ENCODE measurements at places on chromosomes 7 and 10.

- H3K36me3 ChIP-seq, result peaks cover 8% of the 10 kb centered on the region
- H3K4me3 ChIP-seq, result no peak overlapping the region
- H3K27me3 ChIP-seq, result no peaks in the 10 kb centered on the region
- no peak for DNase-seq
- H3K4me1 ChIP-seq, result peaks cover 33% of the 10 kb centered on the region
- no peak overlapping the region for H3K27ac ChIP-seq
These were observed 64.7 kb downstream of the CREB3L2 start for GRCh38 chr7:137937202-137937560.

GRCh38 chr7:106430535-106431455, 146.0 kb upstream of the NAMPT start:
- H3K36me3 ChIP-seq, result peaks cover 6% of the 10 kb centered on the region
- no peak for DNase-seq
- no peak overlapping the region for H3K4me3 ChIP-seq
- peaks cover 14% of the 10 kb centered on the region for H3K27me3 ChIP-seq
- no peak overlapping the region for H3K27ac ChIP-seq
- H3K4me1 ChIP-seq, result peaks cover 4% of the 10 kb centered on the region

DNA sequence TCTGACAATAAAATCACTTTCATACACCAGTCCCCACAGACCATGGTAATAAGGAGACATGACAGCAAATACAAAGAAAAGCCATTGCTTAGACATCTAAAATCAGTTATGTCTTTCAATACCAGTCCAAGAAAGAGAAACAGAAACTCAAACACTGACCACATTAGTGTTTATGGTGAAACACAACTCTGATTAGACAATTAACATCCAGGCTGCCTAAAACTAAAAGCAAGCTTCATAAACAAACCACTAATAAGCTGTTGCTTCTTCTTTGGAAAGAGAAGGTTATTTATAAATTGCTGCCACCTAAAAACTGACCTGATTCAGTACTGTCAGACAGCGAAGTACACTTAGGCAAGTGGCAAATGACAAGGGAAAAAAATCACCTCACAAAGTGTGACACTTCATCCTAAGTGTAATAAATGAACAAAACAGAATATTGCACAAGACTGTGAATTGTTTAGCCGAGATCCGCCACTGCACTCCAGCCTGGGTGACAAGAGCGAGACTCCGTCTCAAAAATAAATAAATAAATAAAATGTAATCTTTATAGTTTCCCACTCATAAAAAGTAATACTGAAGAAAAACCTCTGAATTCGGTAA, 277.4 kb downstream of the PARD3 start:
- DNase-seq, result no peak
- peaks cover 12% of the 10 kb centered on the region for H3K4me1 ChIP-seq
- H3K27me3 ChIP-seq, result no peaks in the 10 kb centered on the region
- H3K4me3 ChIP-seq, result no peak overlapping the region
- no peaks in the 10 kb centered on the region for H3K36me3 ChIP-seq
- H3K27ac ChIP-seq, result peak overlapping the region; percentile 52

DNA sequence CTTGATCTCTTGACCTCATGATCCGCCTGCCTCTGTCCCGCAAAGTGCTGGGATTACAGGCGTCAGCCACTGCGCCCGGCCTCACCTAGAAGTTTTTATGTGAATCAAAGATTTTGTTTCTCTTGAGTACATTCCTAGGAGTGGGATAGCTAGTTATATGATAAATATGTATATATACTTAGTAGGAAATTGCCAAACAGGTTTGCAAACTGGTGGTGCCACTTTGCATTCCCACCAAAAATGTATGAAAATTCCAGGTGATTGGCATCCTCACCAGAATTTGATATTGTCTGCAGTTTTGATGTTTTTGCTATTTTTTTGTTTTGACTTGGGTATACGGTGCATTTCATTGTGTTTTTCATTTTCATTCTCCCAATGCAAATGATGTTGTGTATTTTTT, 86.8 kb downstream of the NOD1 start:
- no peaks in the 10 kb centered on the region for H3K4me1 ChIP-seq
- no peak overlapping the region for H3K4me3 ChIP-seq
- no peaks in the 10 kb centered on the region for H3K27me3 ChIP-seq
- no peak overlapping the region for H3K27ac ChIP-seq
- peaks cover 2% of the 10 kb centered on the region for H3K36me3 ChIP-seq

DNA sequence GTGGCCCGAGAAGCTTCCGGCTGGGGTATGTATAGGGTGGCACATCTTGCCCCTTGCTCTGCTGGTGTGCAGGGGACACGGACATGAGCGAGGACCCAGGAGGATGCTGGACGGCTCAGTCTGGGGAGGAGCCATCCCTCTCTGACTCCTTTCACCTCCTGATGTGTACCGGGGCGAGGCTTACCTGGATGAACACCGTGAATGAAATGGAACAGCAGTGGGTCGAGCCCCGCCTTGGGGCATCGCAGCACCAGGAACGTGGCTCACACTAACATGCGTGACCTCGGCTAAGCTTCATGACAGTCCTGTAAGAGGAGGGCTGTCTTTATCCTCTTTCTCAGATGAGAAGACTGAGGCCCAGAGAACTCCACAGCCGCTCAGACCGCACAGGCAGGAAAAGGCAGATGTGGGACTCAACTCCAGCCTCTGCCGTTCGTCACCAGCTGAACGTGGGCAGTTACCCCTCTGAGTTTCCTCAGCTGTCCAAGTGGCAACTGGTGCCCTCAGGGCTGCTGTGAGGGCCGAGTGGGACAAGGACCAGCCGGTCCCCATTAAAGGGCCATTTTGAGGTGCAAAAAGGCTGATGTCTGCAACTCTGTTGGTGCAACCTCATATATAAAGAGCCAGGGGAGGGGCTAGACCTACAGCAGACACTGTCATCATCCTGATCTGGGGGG, 54.5 kb downstream of the INSIG1 start:
- no peak for DNase-seq
- no peak overlapping the region for H3K4me3 ChIP-seq
- no peak overlapping the region for H3K27ac ChIP-seq

DNA sequence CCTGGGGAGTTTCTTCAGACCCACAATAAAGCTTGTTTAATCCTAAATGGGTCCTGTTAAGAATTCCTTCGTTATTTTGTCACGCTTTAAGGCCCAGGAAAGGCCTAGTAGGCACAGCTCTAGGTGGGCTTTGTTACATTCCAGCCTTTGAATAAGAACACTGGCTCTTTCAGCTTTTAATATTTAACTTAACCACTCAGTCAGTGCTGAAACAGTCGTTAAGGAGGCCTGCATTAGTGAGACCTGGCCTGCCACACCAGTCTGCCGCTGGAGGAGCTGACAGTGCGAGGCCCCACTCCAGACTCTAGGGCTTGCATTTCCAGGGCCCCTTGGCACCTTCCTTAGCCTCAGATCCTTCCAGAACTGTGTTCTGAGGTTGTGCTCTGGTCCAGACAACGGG, 351.4 kb downstream of the GLRX3 start:
- no peaks in the 10 kb centered on the region for H3K27me3 ChIP-seq
- DNase-seq, result no peak
- no peaks in the 10 kb centered on the region for H3K36me3 ChIP-seq
- H3K27ac ChIP-seq, result no peak overlapping the region

- H3K4me3 ChIP-seq, result peak overlapping the region; percentile 86
- H3K27me3 ChIP-seq, result no peaks in the 10 kb centered on the region
- H3K4me1 ChIP-seq, result peaks cover 62% of the 10 kb centered on the region
- H3K27ac ChIP-seq, result peak overlapping the region; percentile 96
- no peak for DNase-seq
- H3K36me3 ChIP-seq, result peaks cover 15% of the 10 kb centered on the region
These were observed 591 bp downstream of the BZW2 start for GRCh38 chr7:16646472-16647072.

DNA sequence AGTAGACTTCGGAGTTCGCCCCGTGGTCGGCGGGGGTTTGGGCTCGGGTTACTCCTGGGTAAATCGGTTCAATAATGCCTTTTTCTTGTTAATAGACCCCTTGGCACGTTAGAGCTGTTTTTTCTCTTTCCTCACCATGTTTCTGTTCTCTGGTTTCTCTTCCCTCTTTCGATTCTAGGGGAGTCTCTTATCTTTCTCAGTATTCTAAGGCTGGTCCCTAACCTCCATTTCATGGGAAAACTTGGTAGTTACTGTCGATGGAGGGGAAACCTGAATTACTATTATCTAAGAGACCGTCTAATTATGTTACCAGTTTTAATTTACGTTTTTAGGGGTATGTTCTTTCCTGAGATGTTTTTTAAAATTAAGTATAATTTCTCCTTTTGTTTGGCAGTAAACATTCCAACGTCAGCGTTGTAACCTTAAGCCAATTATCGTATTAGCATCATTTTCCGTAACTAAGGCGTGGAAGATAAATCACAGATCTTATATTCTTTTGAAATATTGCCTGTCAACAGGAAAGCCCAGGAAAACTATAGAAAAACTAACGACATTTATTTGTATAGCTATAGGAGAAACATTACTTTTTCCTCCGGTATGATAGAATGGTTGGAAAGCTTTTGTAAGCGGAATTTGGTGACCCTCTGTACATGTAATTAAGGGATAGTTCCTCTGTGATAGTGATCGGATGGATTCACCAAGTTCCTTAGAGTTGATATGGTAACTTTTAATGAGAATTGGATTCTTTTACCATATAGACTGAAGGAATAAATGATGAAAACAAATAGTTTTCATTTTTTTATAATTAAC, 847 bp downstream of the BTAF1 start:
- H3K36me3 ChIP-seq, result peaks cover 21% of the 10 kb centered on the region
- H3K27me3 ChIP-seq, result no peaks in the 10 kb centered on the region
- H3K4me3 ChIP-seq, result peak overlapping the region; percentile 97
- H3K27ac ChIP-seq, result peak overlapping the region; percentile 97

DNA sequence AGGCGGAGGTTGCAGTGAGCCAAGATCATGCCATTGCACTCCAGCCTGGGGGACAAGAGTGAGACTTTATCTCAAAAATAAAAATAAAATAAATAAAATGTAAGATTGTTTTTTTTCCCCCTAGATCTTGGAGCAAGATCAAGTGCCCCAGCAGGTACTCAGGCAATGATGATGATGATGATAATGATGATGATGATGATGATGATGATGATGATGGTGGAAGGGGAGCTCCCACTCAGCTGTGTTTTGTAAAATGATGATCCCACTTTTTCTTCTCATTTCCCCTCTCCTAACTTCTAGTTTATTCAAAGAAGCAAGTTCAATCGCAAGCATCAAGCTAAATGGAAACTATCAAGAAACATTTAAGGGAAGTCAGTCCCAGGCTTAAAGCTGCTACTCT, 50.3 kb downstream of the PIK3CG start:
- H3K4me3 ChIP-seq, result no peak overlapping the region
- no peak for DNase-seq
- H3K27me3 ChIP-seq, result peaks cover 29% of the 10 kb centered on the region
- H3K4me1 ChIP-seq, result peaks cover 17% of the 10 kb centered on the region
- no peak overlapping the region for H3K27ac ChIP-seq

- no peak overlapping the region for H3K4me3 ChIP-seq
- H3K27ac ChIP-seq, result no peak overlapping the region
- peaks cover 10% of the 10 kb centered on the region for H3K27me3 ChIP-seq
- no peaks in the 10 kb centered on the region for H3K36me3 ChIP-seq
- H3K4me1 ChIP-seq, result no peaks in the 10 kb centered on the region
- no peak for DNase-seq
These were observed 237.8 kb downstream of the KIAA1217 start for GRCh38 chr10:24446739-24447138.

- no peak overlapping the region for H3K27ac ChIP-seq
- peaks cover 19% of the 10 kb centered on the region for H3K27me3 ChIP-seq
- H3K4me3 ChIP-seq, result no peak overlapping the region
- H3K36me3 ChIP-seq, result no peaks in the 10 kb centered on the region
- no peak for DNase-seq
- H3K4me1 ChIP-seq, result no peaks in the 10 kb centered on the region
These were observed 6.6 kb downstream of the KLRG2 start for GRCh38 chr7:139476891-139477290.

DNA sequence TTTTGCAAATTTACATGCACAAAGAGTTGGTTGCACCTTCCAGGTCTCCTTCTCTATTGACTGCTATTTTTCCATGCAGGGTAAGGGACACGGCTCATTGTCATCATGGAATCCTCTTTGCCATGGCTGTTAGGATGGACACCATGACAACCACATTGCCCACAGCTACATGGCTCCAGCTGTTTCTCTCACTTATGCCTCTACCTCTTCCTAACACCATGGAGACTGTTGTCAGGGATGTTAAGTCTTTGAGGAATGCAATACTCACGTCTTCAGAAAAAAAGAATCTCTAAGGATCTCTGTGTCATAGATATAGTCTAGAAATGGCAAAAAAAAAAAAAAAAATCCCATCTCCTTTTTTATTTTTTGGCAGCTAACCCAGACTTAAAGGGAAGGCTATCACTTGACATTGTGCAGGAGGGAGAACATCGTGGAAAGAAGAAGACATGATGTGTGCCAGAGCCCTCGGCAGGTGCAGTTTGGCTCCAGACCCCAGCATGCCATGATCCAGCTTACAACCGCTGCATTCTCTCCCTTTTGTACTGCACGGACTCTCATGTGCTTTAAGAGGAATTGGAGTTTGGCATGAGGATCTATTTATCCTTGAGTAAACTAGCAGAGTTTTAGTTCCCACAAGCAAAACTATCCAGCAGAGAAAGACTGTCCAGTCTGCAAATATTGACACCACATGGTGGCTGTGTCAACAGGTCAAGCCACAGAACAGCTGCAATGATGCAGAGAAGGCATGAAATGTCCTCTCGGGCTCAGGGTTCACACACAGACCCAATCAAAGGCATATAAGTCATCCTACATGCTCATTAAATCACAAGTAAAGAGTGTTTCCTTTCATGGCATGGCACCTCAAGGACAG, 70.8 kb downstream of the FRMD4A start:
- H3K27ac ChIP-seq, result no peak overlapping the region
- no peaks in the 10 kb centered on the region for H3K4me1 ChIP-seq
- DNase-seq, result no peak

- no peaks in the 10 kb centered on the region for H3K27me3 ChIP-seq
- H3K36me3 ChIP-seq, result peaks cover 8% of the 10 kb centered on the region
- peaks cover 11% of the 10 kb centered on the region for H3K4me1 ChIP-seq
- H3K27ac ChIP-seq, result no peak overlapping the region
- DNase-seq, result no peak
- no peak overlapping the region for H3K4me3 ChIP-seq
These were observed 314.5 kb downstream of the CRPPA start for GRCh38 chr7:16106869-16107268.

Data from activated CD8-positive, alpha-beta memory T cell treated with anti-CD3 and anti-CD28 coated beads, Interleukin-2, amount 10 ng/mL, durations not matched to agents 7 days and 5 days (primary cell).